ENCODE measurements at places on chromosomes 11 and 22.

DNA sequence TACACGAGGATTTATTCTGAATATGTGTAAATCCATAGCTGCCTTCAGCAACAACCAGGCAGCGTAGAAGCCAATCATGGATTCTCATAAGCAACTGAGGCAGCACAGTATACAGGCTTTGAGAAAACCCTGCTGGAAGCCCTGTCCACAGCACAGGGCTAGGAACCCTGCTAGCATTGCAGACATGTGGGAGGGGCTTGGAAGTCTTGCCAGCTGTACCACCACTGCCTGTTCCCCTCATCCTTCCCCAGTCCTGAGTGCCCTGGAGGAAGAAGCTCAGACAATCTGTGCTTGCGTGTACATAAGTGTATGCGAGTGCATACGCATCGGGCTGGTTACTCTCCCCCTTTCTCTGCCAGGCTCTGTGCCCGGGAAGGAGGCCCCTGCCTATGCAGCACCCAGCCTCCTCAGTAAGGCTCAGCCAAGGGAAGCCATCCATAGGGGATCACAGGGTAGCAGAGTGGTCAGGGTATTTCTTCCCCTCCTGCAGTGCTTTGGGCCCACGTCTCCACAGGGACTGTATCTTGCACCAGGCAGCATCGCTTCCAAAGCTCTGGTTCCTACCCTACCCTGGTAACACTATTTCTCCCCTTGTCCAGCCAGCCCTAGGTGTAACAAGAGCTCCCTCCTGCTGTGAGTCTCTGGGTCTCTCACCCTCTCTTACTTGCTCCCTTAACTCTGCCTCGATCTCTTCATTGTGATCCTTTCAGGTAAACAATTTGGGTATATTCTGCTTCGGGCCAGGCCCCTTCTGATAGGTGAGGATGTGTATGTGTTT, 90.5 kb downstream of the GALNT18 start:
- DNase-seq, result no peak

- no peak for DNase-seq
Observed at GRCh38 chr22:25939384-25939783, 197.4 kb downstream of the MYO18B start.

- no peak for DNase-seq
Observed at GRCh38 chr11:119441898-119442243, 18.9 kb upstream of the THY1 start.

DNA sequence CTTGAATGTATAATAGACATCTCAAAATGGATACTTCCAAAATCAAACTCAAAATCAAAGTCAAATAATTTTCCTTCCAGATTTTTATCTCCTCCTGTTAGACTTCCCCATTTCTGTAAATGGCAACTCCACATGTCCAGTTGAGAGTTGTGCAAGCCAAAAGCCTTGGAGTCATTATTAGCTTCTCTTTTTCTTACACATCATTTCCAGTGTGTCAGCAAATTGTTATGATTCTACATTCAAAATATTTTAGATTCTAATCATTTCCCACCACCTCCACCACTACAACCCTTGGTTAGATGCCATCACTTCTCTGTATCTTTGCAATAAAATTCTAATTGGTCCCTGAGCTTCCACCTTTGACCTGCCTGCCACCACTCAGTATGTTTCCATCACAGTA, 155.7 kb downstream of the CNTN5 start:
- DNase-seq, result peak; percentile 29

- DNase-seq, result no peak
Observed at GRCh38 chr22:19066531-19067271, 55.5 kb downstream of the DGCR2 start.

DNA sequence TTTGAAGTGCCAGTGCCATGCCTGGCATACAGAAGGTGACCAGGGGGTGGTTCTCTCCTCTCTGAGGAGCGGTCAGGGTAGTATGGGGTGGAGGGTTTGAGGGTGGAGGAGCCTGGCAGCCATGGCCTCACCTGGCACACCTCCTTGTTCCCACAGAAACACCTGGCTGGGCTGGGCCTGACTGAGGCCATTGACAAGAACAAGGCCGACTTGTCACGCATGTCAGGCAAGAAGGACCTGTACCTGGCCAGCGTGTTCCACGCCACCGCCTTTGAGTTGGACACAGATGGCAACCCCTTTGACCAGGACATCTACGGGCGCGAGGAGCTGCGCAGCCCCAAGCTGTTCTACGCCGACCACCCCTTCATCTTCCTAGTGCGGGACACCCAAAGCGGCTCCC, 9.6 kb downstream of the SERPINH1 start:
- no peak for DNase-seq

DNA sequence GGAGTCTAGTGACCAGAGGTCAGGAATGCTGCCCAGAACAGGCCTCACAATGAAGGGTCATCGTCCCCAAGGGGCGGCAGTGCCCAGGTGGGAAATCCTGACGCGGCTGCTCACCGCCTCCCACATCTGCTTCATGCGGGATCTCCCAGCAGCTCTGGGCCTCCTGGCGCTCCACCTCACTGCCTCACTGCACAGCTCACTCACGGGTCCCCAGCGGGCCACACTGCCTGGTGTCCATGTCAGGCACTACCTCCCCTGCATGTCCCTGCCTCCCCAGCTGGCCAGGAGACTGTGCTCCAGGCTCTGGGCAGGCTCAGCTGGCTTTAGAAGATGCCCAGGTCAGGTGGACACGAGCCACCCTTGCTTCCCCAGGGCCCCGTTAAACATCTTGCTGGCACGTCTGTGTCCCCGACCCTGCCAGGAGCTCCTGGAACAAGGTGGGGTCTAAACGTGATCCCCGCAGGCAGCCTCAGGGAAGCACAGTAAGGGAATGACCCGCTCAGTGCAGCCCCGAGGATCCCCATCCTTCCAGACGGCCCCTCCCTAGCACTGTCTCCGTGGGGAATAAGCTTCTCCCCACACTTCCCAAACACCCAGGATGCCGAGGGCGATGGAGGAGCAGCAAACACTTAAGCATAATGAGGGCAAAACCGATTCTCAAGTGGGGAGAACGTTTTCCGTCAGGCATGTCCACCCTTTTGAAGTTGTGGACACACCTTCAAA, 93.2 kb downstream of the TRMU start:
- no peak for DNase-seq

- no peak for DNase-seq
Observed at GRCh38 chr22:39712751-39713525, 142.4 kb downstream of the CACNA1I start.

DNA sequence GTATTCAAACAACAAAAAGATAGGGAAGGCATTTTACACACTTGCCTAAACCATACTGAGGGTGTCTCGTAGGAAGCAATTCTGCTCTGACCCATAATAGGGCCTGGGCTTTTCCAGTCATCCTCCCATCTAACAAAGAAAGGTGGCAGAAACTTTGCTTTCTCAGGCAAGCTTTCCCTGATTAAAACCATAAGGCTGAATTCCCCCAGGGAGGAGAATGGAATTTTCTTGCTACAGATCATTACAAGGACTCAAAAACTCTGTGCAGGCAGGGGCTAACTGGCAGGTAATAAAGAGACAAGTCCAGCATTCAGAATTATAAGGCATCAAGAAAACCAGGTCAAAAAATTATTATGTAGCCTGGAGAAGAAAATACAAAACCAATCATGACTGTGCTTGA, 90.4 kb downstream of the RBFOX2 start:
- DNase-seq, result no peak

GRCh38 chr11:9756878-9757277, 93.0 kb downstream of the SWAP70 start:
- no peak for DNase-seq

DNA sequence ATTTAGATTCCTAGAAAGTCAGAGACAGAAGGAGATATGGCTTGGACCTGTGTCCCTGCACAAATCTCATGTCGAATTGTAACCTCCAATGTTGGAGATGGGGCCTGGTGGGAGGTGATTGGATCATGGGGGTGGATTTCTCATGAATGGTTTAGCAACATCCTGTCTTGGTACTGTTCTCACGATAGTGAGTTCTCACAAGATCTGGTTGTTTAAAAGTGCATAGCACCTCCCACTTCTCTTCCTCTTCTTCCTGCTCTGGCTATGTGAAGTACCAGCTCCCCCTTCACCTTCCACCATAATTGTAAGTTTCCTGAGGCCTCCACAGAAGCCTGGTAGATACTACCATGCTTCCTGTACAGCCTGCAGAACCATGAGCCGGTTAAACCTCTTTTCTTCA, 27.6 kb upstream of the PAMR1 start:
- no peak for DNase-seq

GRCh38 chr11:115873813-115874212, 369.6 kb upstream of the CADM1 start:
- no peak for DNase-seq
